Pulmonary artery endothelial cell (primary cell): ENCODE measurements at places on chromosomes 5 and 9. TPM values are rescaled to one million over a fixed set of nuclear protein-coding genes. Genes with fewer than 3 reads are reported as not detected.
A peak's percentile ranks its signal among the peaks of the same experiment; 100 is the strongest.

FOXD4L4 gene
- 0.20 and 0.25 TPM in 2 replicates for total RNA-seq

- no peak for DNase-seq
These were observed 72.5 kb upstream of the NMUR2 start for GRCh38 chr5:152477536-152477935.

APBA1 gene
- total RNA-seq: 7.1 and 14.0 TPM in 2 replicates

DNA sequence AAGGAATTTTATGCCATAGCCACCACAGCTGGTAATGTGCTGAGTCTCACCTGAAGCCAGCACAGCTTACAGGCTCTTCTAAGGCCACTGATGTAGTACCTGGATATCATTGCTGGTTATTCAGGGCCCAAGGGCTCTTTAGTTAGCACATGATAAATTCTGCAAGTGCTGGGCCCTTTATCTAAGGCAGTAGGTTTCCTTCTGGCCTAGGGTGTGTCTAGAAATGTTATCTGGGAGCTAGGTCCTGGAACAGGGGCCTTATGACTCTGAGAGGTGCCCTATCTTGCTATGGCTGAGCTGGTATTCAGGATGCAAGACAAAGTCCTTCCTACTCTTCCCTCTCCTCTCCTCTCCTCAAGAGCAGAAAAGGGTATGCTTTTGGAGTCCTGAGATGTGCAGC is 1424.5 kb upstream of the NUDT12 start:
- DNase-seq: no peak

DNA sequence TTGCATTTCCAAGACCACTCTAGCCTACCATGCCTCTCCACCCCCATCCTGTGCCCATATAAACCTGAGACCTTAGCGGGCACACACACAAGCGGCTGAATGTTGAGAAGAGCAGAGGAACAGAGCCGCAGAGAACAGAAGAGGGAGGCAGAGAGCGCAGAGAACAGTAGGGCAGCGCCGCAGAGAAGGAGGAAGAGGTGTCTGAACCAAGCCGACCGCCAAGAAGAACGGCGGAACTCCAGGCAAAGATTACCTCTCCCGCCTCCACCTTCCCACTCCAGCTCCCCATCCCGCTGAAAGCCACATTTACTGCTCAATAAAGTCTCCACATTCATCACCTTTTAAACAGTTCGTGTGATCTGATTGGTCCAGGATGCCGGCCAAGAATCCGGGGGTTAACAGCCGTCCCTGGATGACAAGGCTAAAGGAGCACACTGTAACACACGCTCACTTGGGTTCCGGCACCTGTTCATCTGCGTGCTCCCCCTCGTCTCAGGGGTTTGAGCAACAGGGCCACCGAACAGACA is 33.2 kb downstream of the GRIN3A start:
- no peak for DNase-seq

GABRP gene
- 0.04 and 0.33 TPM in 2 replicates for total RNA-seq

DNA sequence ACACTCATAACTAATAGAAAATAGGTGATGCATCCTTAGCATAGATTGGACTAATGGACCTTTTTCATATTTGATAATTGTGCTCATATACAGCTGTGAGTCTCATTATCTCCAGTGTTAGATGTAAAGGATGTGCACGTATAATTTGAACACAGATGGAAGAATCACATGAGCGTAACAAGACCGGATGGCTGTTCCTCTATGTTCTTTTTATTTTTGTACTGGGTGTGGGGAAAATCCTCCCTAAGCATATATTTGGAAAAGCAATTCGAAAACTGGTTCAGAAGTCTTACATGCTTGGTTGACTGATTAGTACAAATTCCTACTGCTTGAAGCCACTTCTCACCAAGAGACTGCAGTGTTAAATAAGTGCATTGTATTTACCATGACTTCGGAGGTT is 230.2 kb downstream of the AOPEP start:
- no peak for DNase-seq

DNA sequence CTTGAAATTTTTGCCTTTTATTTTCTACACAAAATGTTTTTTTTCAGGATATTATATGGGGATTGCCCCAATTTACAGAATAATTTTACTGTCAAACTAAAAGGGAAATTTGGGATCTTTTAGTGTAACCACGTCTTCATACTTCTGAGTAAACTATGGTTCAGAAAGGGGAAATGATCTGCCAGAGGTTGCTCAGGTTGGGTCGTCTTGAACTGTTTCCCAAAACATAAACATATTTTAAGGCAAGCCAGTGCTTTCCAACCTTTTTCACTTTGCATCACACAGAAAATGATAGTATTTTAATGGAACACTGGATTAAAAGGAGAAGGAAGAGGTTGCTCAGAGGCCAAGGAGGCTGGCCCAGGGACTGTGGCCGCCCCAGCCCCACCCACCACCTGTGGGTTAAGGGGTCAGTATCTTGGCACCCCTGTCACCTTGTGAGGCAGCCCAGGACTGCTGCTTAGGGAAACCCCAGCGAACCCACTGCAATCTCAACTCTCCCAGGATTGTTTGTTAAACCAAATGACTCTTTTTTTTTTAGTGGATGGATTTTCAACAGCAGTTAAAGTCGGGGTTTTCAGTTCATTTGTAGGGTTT is 142.7 kb upstream of the DHFR start:
- DNase-seq: no peak

GRCh38 chr9:35898337-35898736 is 7.7 kb upstream of the HRCT1 start:
- no peak for DNase-seq

DNA sequence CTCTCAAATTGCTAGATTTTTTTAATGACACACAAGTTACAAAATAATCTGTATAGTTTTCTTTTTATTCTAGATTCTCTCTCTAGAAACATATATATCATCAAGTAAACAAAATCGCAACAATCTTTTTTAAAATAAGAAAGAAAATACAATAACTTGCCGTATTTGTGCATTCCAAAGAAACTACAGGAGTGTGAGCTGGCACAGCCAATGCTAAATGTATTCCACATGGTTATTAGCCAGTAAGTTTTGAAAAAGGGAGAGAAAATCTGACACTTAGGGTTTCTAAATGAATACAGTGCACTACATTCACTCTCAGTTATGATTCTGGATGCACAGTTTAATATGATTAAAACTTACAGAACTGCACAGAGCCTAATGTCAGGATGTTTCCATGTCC is 117.9 kb downstream of the BNC2 start:
- no peak for DNase-seq

IL4 gene
- not detected in 2 replicates for total RNA-seq

PCDHA9 gene
- 0.04 TPM in 1 of 2 replicates, not detected in the other for total RNA-seq

EIF4E1B gene
- total RNA-seq: not detected in 2 replicates

- DNase-seq: no peak
These were observed 243.0 kb upstream of the SLC24A2 start for GRCh38 chr9:20031836-20032235.

GRCh38 chr9:69582544-69583297 is 89.5 kb downstream of the APBA1 start:
- DNase-seq: peak; percentile 58

DNA sequence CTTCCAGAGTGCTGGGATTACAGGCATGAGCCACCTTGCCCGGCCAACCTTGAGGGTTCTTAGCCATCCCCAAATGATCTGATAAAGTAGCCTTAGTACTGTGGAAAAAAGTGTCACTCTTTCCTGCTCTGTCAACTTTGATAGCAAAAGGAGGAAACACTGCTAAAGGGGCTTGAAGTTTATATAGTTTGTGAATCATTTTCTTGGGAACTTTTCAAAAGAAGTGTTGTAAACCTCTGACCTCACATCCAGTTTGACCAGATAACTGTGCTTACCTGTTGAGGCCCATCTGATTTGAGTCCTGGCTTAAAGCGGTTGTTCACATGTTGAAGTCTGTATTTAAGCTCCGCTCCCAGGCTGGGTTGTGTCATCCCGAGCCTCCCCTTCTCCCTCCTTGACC is 303.3 kb downstream of the DOCK8 start:
- DNase-seq: no peak

DNA sequence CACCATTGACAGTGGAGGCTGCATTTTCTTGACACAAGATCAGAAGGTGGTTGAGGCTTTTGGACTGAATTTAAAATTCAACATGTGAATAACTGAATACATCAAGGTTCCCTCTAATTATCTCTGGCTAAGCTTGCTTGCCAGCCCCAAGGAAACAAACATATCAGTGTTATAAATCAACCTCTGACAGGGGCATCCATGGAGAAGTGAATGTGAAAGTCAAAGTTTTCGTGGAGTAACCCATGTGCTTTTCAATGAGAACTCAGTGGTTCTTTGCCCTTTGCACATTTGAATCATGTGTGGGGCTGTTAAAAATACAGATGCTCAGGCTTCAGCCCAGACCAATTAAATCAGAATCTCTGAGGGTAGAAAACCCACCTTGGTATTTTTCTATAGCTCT is 128.9 kb downstream of the LRRC70 start:
- no peak for DNase-seq

DNA sequence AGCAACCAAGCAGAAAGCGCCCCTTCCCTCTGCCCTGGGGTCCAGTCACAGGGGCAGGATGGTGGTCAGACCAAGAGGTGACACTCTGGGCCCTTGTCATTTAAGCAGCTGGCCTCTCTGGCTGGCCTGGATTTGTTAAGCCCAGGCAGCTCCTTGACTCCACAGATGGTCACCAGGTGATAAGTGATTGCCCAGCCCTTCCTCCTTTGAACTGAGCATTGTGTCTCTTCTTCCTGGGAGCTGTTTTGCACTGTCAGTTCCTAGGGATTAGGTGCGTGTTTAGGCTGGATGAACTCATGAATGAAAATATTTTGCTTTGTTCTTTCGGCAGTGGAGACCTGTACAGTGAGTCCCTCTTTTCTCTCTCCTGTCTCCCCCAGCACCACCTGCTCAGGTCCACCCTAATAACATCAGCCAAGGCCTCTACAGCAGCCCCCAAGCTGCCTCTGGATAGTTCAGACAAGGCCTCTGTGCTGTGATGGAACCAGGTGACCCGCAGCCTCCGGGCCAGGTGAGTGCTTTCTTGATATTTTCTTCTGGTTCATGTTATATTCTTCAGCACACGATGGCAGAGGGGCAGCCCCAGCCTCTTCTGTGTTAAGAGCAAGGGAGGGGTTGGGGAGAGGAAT is 139.7 kb upstream of the PITX1 start:
- DNase-seq: no peak

CDH18 gene
- total RNA-seq: not detected in 2 replicates
